ENCODE measurements at places on chromosomes 12 and 14. TPM values are rescaled to one million over a fixed set of nuclear protein-coding genes. Genes with fewer than 3 reads are reported as not detected.

CLEC9A gene
- not detected for total RNA-seq

P2RX2 gene
- total RNA-seq: not detected

GUCY2C gene
- 0.19 TPM for total RNA-seq

CRIP1 gene
- total RNA-seq: 35.6 TPM

RBP5 gene
- not detected for total RNA-seq

USP44 gene
- total RNA-seq: 5.9 TPM

SERPINA10 gene
- total RNA-seq: not detected

SOS2 gene
- total RNA-seq: 29.6 TPM

LPAR5 gene
- 20.1 TPM for total RNA-seq

GNB3 gene
- total RNA-seq: not detected

SELPLG gene
- 3.5 TPM for total RNA-seq

CLEC1B gene
- not detected for total RNA-seq

MSI1 gene
- not detected for total RNA-seq

ABCC9 gene
- total RNA-seq: 0.68 TPM

ANO4 gene
- total RNA-seq: 0.09 TPM

OR4E2 gene
- not detected for total RNA-seq

HRK gene
- total RNA-seq: 1.00 TPM

SHMT2 gene
- total RNA-seq: 65.0 TPM

KRT1 gene
- 2.5 TPM for total RNA-seq

MUCL1 gene
- not detected for total RNA-seq

BCAT1 gene
- total RNA-seq: 0.87 TPM

ALDH6A1 gene
- 13.3 TPM for total RNA-seq

Data from esophagus squamous epithelium (tissue), 5 donors.